ENCODE measurements at places on chromosomes 12 and 14.

DNA sequence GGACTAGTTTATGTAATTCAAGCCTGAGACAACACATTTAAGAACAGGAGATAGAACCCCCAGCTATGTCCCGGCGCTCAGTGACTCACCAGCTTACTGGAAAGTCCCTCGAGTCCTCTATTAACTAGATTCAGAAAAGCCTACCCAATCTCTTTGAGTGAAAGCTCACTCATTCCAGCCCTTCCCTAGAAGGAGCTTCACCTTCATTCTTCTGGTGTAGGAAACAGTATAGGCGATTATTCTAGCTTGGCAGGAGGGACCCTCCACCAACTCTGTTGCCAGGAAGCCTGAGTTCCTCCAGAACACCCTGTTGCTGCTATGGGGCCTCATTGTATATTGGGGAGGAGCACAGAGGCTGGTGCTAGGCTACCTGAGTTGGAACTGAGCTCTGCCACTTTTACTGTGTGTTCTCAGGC is 57.2 kb upstream of the AEBP2 start:
- peak; percentile 15 for DNase-seq

DNA sequence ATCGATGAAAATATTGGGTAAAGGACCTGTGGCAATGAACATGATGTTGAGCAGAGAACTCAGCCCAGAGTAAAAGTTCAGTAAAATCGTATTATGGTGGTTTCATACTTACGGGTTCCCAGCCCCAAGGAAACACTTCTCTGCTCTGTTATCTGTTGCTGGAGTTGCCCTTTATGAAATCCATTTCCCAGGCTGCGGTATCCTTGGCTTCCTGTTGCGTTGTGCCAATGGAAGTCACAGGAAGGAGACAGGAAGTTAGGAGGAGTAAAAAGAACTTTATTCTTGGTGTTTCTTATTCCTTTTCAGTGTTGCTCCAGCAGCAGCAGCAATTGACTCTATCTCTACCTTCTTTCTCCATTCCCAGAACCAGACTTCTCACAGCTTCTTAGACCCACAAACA is 965.2 kb downstream of the VRK1 start:
- no peak for DNase-seq

DNA sequence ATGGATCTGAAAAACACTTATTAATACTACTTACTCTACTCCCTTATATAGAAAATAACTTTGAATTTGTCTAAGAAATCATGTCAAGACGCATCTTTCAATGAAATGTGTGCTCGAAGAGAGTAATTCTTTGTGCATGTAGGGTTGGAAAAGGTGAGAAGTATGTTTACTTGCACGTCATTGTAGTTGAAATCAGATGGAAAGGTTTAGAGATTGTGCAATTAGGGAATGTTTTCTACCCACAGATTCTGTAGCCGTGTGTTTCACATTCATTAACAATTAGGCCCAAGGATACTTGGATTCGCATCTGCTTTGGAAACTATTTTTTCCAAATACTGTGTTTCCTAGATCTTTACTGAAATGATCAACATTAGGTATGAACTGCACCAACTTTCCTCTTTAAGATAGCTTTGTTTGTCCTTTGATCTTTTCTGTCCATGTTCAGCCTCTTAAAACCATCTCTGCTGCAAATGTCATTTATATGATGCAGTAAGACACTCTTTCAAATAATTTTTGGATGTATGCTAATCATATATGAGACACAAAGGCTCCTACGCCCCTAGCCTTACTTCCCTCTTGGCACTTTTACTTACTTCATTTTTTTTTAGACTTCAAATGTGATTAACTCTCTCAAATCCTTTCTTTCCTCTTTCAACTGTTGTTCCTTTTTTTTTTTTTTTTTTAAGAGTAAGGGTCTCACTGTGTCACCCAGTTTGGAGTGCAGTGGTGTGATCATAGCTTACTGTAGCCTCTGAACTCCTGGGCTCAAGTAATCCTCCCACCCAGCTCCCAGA is 58.0 kb upstream of the PSMA6 start:
- no peak for DNase-seq

DNA sequence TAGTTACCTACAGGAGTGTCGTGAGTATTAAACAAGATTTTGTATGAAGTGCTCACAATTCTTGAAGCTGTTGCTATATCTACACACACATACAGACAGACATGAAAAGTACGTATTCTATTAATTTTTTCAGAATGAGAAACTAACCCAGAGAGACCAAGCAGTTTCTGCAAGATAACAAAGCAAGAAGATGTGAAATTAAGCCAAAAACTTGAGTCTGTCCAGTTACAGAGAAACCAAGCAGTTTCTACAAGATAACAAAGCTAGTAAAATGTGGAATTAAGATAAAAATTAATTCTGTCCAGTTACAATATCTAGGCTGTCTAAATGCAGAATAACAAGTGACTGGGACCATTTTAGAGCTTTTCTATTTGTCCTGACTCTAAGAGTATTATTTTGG is 132.4 kb downstream of the ALG10B start:
- no peak for DNase-seq

DNA sequence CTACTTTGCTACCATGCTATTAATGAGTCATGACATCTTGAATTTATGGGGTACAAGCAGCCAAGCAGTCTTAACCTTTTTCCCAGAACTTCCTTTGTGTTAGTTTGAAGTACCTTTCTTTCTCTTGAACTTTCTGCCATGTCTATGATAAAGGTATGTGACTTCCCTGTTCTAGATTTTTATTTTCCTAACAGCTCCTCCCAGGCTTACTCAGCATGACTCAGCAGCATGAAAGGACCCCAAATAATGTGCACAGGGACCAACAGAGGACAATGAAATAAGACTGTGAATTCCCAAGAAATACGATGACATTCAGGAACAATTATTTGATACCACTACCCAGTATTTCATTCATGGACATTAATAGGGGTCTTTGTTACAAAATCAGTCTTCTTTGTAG is 60.0 kb downstream of the TTC6 start:
- DNase-seq, result no peak

DNA sequence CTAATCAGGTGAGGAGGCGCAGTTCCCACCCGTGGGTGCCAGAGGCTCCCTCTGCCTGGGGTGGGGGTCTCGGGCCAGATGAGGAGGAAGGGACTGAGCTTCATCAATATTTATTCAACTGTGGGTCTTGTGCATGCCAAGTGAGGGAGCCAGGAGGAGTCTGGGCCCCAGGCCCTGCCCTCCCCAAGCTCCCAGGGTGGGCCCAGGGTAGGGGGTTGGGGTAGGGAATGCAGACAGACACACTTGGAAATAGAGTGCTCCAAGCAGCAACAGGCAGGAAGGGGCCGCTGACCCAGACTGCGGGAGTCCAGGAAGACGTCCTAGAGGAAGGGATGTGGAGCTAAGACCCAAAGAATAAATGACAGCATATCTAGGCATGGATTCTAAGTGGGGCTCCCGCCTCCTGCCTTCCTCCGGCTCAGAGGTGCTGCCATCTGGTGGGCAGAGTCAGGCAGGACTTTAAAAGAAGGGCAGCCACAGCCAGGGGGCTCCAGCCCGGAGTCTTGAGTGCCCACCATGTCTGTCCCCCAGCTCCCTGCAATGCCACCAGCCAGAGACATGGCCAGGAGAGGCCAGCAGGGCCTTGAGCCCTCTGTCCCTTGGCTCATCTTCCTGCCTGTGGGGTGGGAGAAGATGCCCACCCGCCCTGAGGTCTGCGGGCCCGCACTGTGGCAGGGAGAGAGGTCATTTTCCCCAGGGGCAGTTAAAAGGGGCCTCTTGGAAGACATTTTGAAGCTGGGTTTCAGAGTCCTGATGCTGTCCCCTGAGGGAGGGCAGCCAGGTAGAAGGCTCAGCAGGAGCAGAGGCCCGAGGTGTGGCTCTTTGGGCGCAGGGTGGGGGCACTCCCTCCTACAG is 70.1 kb downstream of the PHETA1 start:
- peak; percentile 17 for DNase-seq

DNA sequence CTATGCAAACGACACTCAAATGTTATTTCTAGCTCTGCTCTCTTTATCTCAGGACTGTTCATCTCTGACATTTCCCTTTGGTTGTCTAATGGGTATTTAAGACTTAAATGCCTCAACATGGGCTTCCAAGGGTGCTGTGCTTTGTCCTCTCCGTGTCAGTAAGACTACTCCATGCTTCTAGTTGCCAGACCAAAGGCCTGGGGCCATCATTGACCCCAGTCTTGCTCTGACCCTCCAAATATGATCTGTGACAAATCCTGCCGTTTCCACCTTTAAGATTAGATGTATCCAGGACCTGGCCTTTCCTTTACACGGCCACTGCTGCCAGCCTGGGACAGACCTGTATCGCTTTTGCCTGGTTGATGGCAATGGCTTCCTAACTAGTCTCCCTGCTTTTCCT is 126.3 kb upstream of the DYRK2 start:
- DNase-seq, result no peak

DNA sequence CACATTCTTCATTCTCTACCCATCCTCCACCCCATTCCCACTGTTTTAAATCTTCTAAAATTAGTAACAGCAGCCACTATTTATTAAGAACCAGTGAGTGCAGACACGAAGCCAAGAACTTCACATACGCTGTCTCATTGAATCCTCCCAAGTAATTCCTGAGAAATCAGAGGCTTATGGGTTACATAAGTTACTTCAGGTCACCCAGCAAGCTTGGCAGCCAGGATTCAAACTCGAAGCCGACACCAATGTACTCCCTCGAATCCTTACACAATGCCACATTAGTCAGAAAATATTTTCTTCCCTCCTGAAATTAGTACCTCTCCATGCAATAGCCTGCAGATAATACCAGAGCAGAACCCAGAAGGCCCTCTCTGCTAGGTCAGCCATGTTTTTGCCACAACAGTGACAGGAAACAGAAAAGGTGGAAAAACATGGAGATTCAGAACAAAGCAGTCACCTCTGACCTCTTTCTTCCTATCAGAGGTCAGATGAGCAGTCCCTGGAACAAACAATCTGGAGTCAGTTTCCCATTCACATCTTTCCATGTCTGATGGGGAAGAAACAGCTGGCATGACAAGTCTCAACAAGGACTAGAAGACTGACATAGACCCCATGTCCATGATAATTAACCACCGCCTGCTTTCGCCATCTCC is 16.4 kb downstream of the NID2 start:
- no peak for DNase-seq

- DNase-seq, result no peak
Observed at GRCh38 chr12:106074706-106075392, 63.9 kb downstream of the NUAK1 start.

- no peak for DNase-seq
Observed at GRCh38 chr12:104514092-104514810, 57.5 kb downstream of the CHST11 start.

GRCh38 chr12:131021154-131021541 is 67.4 kb downstream of the ADGRD1 start:
- no peak for DNase-seq

DNA sequence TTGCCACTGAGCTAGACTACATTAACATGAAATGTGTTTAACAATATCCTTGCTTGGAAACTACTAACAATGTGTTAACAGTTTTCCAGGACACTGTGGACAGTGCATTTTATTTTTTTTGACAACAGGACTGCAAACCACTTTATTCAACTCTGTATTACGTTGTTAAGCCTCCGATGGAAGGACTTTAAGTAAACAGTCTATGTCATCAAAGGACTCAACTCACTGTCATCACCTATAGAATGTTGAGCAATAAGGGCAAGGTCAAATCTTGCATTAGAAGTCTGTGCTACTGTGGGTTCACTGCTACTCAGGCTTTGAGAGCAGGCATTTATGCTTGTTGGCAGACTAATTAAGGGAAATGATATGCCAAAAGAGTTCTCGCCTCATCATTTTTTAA is 483.7 kb downstream of the FLRT2 start:
- no peak for DNase-seq

Data from stimulated activated CD8-positive, alpha-beta memory T cell treated with anti-CD3 and anti-CD28 coated beads, Interleukin-4, amount 100 ng/mL, for 4 hours (primary cell).